ENCODE measurements at places on chromosomes 3 and 15. TPM values are rescaled to one million over a fixed set of nuclear protein-coding genes. Genes with fewer than 3 reads are reported as not detected.

DNA sequence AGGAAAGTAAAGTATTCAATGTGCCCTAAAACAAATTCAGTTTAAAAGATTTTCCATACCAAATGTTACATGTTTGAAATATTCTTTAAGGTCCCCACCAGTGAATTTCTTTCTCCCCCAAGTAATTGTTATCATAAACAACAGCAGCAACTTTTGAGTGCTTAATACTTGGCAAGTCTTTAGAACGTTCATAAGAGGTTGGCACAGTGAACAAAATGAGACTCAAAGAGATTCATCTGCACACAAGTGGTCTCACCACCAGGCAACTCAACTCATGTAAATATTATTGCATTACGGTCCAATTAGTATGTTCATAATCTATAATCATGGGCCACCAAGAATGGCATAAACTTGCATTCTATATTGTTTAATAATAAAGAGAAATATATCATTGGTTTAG is 98.7 kb downstream of the TBL1XR1 start:
- no peak for DNase-seq

DNA sequence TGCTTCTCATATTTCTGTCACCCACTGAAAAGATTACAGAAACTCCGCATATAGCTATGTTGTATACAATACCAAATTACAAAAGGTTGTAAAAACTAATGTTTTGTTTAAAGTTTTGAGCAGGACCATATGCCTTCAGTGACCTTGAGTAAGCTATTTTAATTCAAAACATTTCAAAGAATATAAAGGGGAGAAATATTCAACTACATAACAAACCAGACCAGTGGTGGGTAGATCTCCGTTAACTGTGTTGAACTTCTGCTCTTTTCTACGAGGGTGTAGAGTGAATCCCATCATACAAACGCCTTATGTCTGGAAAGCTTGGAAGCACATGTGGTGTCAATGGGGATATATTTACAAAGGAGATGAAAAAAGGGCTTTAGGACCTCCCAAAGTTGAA is 68.4 kb upstream of the NR2F2 start:
- no peak for DNase-seq

DNA sequence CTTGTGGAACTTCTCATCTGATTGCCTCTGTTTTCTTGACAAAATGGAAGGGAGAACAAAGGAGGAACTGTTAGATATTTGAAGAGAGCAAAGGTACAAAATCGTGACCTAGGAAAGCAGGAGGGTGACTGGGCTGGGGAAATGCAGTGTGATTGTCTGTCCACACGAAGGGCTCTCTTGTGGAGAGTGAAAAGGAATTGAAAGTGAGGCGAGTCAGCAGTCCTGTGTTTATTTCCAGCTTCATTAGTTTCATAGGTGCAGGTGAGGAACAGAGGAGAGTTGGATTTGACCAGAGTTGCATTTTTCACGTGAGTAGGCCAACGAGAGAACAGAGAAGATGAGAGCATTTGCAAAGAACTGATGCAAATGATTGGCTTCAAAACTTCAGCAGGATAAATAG is 336.4 kb upstream of the SATB1 start:
- no peak for DNase-seq

DNA sequence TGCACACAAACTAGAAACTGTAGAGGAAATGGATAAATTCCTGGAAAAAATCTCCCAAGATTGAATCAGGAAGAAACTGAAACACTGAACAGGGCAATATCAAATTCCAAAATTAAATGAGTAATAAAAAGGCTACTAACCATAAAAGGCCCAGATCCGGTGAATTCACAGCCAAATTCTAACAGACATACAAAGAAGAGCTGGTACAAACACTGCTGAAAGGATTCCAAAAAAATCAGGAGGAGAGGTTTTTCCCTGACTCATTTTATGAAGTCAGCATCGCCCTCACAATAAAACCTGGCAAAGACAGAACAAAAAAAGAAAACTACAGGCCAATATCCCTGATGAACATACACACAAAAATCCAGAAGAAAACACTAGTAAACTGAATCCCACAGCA is 462.4 kb upstream of the THBS1 start:
- DNase-seq: no peak

DNA sequence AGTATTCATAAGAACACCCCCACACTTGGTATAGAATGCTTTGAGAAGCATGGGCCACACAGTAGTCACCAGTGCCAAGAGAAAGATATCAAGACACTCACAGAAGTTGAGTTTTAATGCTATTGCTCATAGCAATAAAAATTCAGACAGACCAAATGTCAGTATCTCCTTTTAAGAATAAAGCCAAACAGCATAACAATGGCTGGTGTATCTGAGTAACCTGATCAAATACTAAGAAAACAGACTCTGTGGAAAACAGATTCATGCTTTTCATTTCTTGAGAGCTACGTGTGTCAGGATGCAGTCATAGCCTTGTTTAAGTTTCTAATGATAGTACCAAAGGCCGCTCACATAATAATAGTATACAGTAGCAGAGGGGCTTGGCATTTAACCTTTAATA is 778.5 kb downstream of the MECOM start:
- no peak for DNase-seq

GRCh38 chr3:150407808-150408220 is 284 bp upstream of the TSC22D2 start:
- peak; percentile 42 for DNase-seq

DNA sequence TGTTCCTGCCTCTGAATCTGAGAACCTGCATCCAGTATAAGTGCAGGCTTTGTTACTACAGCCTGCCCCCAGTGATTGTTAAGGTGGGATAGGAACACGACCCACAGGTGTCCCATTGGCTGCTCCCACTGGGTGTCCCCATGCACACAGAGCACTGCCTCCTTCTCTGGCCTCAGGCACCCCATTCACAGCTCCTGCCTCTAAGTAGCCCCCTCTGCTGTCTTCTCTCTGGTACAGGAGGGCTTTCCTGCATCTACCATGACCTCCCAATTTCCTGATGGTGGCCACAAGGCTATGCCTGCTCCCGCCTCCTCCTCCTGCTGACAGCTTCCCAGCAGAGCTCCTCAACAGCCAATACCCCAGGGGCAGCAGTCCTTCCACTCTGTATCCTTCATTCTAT is 238.6 kb upstream of the TMC3 start:
- DNase-seq: no peak

DNA sequence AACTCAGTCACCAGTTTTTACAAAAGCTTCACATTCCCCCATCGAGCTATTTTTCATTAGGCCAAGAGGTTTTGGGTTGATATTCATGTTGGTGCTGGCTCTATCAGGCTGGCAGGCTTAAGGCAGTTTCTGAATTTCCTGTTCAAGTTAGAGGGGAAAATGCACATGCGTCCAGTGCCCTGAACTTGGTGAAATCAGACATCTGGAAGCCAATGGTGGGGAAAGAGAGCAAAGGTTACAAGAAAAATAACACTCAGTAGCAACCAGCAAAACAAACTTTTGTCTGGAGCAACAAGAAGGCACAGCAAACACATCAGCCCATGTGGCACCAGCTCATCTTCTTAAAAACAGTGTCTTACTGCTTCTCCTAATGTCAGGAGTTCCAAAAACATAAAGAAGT is 155.6 kb upstream of the TSC22D2 start:
- DNase-seq: no peak

- peak; percentile 91 for DNase-seq
Measured at GRCh38 chr3:161600173-161600572, 103.6 kb downstream of the OTOL1 start.

DNA sequence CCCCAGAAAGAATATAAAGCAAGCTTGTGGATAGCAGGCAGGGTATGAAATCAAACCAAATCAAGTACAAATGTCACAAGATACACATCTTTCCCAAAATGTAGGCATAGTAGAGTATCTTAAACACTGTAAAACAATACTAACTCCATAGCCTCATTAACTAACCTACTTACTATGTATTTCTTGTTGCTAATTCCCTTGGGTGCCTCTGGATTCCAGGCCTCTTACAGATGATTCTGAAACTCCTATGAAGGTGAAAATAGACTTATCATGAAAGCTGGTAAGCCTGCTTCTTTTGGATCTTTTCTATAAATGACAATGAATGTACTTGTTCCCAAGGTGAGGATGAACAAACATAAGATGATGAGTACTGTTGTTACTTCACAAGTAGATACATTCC is 93.8 kb downstream of the FRMD5 start:
- DNase-seq: no peak

GRCh38 chr15:61640756-61641155 is 411.7 kb upstream of the RORA start:
- DNase-seq: no peak

DNA sequence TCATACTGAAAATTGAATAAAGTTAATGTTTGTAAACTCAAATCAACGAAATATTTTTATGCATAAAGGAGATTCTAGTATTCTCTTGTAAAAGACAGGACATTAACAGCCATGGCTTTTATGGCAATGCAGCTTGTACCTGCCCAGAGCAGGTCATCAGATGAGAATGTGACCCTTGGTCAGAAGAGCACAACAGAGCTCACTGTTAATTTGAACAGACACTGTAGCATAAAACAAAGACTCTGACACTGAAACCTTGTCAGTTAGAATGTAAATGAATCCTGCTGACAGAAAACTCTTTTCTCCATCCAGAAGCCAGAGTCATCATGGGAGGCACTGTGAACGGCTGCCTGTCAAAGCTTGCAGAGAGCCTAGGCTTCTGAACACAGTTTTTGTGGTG is 410.6 kb downstream of the RAP2B start:
- DNase-seq: no peak

- DNase-seq: no peak
Measured at GRCh38 chr15:65254356-65254755, 32.3 kb downstream of the PARP16 start.

- DNase-seq: no peak
Measured at GRCh38 chr3:8980756-8981257, 17.5 kb upstream of the RAD18 start.

DNA sequence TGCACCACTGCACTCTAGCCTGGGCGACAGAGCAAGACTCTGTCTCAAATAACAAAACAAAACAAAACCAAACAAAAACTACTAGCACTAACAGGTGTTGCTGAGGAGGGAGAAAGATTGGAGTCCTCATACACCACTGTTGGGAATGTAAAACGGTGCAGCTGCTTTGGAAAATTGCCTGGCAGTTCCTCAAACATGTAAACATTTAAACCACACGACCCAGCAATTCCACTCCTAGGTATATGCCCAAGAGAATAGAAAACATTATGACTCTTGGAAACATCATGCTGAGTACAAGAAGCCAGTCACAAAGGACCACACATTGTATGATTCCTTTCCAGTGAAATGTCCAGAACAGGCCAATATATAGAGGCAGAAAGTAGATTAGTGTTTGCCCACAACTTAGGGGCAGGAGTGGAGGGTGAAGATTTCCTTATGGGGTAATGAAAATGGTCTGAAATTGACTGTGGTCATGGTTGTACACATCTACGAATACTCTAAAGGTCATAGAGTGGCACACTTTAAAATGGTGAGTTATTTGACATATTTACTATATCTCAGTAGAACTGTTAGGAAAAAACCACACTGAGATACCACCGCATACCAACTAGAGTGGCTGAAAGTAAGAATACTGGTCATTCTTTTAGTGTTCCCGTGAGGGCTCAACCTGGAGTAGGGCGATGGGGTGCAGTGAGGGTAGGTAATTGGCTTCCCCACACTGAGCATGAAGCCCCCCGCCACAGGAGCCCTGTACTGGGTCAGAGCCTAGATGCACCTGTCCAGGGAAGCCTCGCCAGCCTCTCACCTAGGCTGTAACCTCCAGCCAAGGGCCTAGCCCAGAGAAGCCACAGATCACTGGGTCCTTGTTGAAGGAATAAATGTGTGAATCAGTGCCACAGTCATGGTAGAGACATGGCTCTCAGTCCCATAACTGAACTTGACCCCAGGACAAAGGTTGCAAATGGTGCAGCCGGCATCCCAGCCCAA is 131.1 kb downstream of the NUP210 start:
- no peak for DNase-seq

DNA sequence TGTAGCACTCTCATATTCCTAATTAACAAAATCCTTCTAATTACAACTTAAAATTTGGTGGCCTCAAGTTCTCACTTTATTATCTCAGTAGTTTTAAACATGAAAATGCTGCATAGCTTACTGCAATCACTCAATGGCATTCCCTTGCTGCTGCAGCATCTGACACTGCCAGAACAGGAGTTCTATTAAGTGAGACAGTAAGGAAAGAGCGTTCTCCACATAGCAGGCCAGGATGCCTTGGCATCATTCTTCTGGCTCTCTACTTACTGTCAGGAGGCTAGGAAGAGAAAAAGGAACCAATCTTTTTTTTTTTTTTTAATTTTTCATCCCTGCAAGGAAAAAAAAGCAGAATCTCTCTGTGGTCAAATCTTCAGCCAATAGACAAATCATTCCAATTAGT is 3.2 kb downstream of the CNBP start:
- DNase-seq: no peak

GRCh38 chr15:23642413-23643044 is 5.1 kb downstream of the MAGEL2 start:
- DNase-seq: peak; percentile 26

GRCh38 chr3:140128217-140128616 is 193.2 kb downstream of the CLSTN2 start:
- DNase-seq: no peak

GRCh38 chr15:95825208-95825607 is 505.3 kb upstream of the NR2F2 start:
- no peak for DNase-seq

GRCh38 chr3:79255702-79256101 is 512.1 kb downstream of the ROBO1 start:
- no peak for DNase-seq

GRCh38 chr15:68631601-68632051 is 52.8 kb downstream of the CORO2B start:
- DNase-seq: no peak

DNA sequence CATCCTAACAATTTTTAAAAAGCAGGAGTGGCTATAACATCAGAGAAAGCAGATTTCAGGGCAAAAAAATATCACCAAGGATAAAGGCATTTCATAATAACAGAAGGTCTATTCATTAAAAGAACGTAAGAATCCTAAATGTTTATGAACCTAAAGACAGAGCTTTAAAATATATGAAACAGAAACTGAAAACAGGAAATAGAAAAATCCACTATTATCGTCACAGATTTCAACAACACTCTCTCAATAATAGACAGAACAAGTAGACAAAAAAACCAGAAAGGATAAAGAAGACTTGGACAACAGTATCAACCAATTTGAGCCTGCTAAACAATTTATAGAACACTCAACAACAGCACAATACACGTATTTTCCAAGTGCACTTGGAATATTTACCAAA is 71.4 kb downstream of the FBXL22 start:
- DNase-seq: no peak

The CCR9 gene
- total RNA-seq: not detected

The RPS17 gene
- 6,143 TPM for total RNA-seq

The SNRPA1 gene
- 38.9 TPM for total RNA-seq

The GHSR gene
- total RNA-seq: not detected

The STAB1 gene
- total RNA-seq: not detected

The FAM174B gene
- 1.0 TPM for total RNA-seq

The CCR1 gene
- total RNA-seq: 0.12 TPM

The HAUS2 gene
- 39.3 TPM for total RNA-seq

The FGD5 gene
- 0.17 TPM for total RNA-seq

The NLGN1 gene
- 10.7 TPM for total RNA-seq
